Endothelial cell of umbilical vein (primary cell): ENCODE measurements at places on chromosomes 12 and 14. TPM values are rescaled to one million over a fixed set of nuclear protein-coding genes. Genes with fewer than 3 reads are reported as not detected.

Gene NANOG
- 0.03 TPM in 1 of 2 replicates, not detected in the other for polyA plus RNA-seq

Gene SLC39A9
- polyA plus RNA-seq: 39.8 and 40.8 TPM in 2 replicates

Gene FAIM2
- polyA plus RNA-seq: 0.01 and 0.22 TPM in 2 replicates

Gene PAX9
- 0.37 and 0.48 TPM in 2 replicates for polyA plus RNA-seq

Gene PPFIBP1
- polyA plus RNA-seq: 37.2 and 45.5 TPM in 2 replicates

Gene NAA30
- polyA plus RNA-seq: 4.8 and 5.4 TPM in 2 replicates

Gene PPP1R1A
- not detected in 2 replicates for polyA plus RNA-seq

Gene DYNLL1
- polyA plus RNA-seq: 538 and 600 TPM in 2 replicates

Gene LRRK2
- 0.16 and 0.26 TPM in 2 replicates for polyA plus RNA-seq

Gene APOF
- polyA plus RNA-seq: not detected in 2 replicates

Gene KRT82
- polyA plus RNA-seq: not detected in 2 replicates

Gene LRP1-AS
- not detected in 2 replicates for polyA plus RNA-seq

- DNase-seq: no peak
Observed at GRCh38 chr14:100738704-100739131, 12.0 kb downstream of the DLK1 start.

GRCh38 chr14:104262515-104263514 is 124.4 kb downstream of the KIF26A start:
- no peak for DNase-seq

DNA sequence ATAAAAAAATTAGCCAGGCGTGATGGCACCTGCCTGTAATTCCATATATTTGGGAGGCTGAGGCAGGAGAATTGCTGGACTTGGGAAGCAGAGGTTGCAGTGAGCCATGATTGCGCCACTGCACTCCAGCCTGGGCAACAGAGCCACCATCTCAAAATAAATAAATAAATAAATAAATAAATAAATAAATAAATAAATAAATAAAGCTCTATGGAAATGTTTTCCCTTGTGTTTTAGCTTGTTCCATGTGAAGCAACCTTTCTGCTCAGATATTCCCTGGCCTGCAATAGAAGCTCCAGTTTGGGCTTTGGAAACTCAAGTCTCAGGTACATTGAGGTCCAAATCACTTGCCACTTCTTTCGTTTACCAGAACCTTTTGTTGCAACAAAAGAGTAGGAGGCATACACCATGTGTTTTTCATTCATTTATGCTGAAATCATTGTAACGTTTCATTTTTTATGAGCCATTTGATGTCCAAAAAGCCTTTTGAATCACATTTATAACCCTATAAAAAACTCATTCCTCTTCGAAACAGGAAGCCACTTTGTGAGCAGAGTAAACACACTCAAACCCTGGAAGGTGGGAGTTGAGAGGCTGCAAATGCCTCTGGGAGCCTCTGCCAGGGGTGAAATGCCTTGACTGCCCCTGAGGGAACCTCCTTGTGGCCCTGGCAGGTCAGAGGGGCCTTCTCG is 376.6 kb upstream of the TBX3 start:
- DNase-seq: no peak

GRCh38 chr12:10965476-10965875 is 21.2 kb downstream of the TAS2R50 start:
- DNase-seq: no peak

DNA sequence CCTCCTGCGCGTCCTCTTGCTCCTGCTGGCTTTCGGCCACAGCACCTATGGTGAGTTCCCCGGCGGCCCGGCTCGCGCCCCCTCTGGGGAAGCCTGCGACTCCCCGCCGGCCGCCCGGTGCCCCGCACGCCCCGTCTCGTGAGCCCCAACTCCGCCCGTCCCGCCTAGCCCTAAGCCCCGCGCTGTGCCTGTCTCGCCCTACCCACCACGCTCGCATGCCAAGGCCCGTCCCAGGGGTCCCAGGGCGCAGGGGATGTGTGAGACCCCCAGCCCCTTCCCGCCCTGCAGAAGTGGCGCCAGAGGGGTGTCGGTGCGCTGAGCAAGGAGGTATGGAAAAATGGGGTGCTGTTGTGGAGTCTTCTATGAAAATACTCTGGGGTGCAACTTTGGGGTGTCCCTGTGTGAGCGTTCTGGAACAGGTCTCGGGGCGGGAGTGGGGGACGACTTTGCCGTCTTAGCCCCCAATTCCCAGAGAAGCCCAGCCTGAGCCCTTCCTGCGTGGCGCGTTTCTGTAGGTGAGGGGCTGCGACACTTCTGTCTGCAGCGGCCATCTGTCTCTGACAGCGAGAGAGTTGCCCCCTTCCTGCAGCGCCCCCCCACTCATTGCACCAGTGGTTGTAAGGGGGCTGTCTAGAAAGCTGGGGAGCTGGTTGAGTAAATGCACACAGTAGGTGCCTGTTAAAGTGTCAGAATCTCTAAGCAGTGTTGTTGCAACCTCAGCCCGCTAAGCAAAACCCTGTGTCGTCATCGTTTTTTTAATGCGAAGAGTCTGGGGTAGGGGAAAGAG is 587 bp downstream of the DLK1 start:
- DNase-seq: no peak

- peak; percentile 32 for DNase-seq
Observed at GRCh38 chr12:58575256-58575655, 345.0 kb downstream of the LRIG3 start.

- DNase-seq: no peak
Observed at GRCh38 chr14:22932146-22932545, 3.0 kb upstream of the PRMT5 start.

DNA sequence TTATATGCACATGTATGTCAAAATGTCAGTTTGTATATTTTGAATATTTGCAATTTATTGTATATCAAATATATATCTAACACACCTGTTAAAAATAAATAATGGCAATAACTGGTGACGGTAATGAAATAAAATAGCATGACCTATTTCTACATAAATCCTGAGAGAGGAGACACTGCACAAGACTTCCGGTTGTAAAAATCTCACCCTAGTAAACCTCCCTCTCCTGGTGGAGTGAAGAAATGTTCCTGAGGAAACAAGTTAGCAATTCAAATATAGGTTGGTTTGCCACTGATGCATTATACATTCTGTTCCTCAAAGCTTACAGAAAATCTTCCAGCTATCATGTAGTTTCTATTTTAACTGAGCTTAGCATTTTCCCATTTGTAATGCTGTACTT is 166.1 kb upstream of the SYT10 start:
- DNase-seq: no peak

- no peak for DNase-seq
Observed at GRCh38 chr12:104502217-104502616, 45.5 kb downstream of the CHST11 start.

- DNase-seq: no peak
Observed at GRCh38 chr14:103762541-103762940, 46.9 kb downstream of the ZFYVE21 start.

GRCh38 chr14:35898217-35898775 is 72.2 kb downstream of the BRMS1L start:
- no peak for DNase-seq

DNA sequence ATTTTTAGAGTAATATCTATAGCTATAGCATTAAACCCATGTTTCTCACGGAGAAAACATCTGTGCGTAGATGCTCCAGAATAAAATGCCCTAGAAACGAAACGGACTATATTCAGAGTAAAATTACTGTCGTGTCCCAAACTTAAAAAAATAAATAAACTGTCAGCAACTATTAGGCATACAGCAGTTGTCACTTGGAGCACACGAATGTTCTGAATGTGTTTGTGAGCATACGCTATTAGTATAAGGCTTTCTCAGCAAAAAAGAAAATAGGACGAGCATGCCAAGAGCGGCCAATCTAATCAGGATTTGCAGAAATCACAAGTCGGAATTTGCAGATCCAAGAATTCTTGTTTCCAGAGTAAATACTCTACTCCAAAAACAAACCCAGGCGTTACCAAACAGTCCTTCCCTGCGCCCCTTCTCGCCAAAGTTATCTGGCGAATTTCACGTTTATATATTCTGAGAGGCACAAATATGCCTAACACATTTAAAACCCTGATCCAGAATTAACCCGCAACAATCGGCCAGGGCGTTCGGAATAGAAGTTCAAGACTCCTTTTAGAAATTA is 836 bp downstream of the PTPN21 start:
- DNase-seq: peak; percentile 57

DNA sequence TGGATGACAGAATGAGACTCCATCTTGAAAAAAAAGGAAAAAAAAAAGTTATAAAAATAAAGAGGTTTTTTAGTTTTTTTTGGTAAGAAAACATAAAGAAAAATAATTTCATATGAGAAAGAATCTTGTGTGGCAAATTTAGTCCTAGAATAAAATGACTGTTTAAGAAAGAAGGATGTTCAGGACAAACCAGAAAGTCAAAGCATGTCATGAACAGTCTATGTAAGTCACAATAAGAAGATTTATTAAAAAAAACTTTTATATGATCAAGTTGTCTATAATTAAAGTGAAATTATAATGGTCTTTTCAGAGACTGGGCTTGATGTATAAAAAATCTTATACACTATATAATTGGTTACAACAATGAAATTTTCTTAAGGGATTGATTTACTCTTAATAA is 68.1 kb upstream of the HECTD1 start:
- DNase-seq: no peak

DNA sequence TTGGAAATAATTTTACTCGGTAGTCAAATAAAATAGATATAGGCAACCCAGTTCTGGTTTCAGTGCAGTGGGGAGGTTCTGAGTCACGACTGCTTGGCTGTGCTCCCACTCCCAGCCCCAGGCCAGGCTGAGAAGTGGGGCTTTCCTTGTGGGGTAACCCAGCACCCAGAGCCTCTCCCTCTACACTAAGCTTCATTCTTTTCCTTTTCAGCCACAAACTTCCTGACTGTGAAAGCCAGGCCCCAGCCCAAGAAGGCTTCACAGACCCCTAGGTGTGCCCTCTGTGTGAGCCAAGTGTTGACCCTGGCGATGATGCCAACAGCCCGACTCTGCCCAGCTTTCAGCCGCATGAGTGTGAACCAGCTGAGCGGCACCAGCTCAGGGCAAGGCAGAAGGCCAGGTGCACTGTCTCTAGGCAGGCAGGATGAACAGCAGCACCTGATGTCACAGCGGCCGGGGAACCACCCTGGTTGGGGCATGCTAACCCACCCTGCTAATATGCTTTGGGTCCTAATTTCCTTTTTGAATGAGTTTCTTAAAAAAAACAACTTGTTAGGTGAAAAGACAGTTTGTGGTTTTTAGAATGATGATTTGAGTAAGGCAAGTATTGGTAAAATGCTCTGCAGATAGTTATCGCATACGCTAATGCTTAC is 42.2 kb upstream of the ATP23 start:
- DNase-seq: peak; percentile 59

DNA sequence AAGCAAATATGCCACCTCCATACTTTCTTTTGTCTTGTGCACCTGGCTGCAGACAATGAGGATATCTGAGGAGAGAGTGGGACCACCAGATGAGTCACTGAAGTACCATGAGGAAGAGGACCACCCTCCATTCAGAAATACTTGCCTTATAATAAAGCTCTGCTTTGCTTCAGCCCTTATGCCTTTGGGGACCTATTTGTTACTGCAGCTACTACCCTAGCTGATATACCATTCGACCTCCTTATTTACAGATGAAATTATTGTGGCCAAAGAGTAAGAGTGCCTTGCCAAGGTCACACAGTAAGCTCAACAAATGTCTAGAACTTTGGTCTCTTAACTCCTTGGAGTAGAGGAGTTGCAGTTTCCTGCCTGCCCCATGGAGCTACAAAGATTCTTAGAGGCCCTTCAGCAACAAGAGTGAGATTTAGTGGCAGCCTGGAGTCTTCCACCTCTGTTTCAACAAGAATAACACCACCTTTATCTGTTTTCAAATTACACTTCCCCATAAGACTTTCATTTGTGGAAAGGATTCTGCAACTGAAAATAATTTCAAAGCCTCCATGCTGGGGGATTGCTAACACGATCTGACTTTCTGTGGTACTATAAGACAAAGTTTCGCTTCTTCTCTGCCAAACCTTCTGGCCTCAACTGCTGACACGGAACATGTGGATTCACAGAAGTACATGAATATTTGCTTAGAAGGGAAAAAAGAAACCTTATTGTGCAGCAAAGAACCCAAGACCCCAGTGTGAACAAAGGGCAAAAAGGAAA is 3.6 kb downstream of the CMKLR1 start:
- DNase-seq: no peak

- no peak for DNase-seq
Observed at GRCh38 chr12:54394281-54394719, 9.8 kb upstream of the ZNF385A start.

DNA sequence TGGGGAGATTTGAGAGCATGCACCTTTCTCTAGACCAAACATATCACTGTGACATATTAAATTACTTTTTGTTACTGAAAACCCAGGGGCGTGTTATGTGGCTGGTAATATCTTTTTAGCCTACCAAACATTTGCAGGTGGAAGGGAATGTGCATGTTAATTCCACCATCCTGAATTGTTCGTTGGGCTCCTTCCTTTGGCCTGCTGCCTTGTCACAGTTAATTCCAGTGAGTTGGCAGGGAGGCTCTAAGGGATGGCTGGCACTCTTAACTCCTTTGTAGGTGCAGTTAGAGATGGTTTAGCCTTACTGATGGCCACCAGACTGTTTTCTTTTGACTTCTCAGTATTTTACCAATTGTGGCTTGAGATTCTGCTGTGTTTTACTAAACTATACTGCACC is 64.5 kb downstream of the DIP2B start:
- peak; percentile 31 for DNase-seq

- DNase-seq: no peak
Observed at GRCh38 chr12:10119066-10119465, 10.9 kb downstream of the CLEC7A start.

DNA sequence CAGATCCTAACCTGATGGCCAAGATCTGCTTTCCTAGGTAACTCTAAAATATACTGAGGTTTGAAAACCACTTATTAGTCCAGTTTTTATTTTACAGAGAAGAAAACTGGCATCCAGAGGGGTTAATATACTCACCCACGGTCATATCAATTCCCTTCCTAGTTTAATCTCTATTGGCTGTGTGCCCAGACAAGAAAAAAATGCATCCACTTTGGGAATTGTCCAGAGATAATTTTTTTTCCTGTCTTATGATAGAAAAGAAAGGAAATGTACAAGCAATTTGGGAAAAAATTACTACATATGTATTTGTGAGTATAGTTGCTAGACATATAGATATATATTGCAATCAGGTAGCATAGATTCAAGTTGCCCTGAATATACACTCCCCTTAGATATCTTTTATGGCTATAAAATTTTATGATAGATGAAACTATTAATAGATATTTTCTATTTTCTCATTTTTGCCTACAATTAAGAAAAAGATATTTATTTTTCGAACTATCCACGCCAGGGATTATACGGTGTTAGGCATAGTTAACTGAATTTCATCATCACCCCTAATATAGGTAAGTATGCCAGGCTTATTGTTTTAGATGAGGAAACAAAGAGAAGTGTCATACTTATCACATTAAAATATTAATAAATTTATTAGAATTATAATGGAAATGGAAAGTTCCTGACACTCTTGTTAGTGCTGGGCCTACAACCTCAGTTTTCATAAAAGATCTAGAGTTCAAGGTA is 100.5 kb upstream of the SLC38A2 start:
- peak; percentile 94 for DNase-seq

GRCh38 chr12:65590318-65590717 is 234.0 kb upstream of the HMGA2 start:
- no peak for DNase-seq
